ENCODE measurements at places on chromosomes 12 and 14.

- DNase-seq = peak; percentile 76
Observed at GRCh38 chr14:75566321-75566720, 12.1 kb upstream of the FLVCR2 start.

DNA sequence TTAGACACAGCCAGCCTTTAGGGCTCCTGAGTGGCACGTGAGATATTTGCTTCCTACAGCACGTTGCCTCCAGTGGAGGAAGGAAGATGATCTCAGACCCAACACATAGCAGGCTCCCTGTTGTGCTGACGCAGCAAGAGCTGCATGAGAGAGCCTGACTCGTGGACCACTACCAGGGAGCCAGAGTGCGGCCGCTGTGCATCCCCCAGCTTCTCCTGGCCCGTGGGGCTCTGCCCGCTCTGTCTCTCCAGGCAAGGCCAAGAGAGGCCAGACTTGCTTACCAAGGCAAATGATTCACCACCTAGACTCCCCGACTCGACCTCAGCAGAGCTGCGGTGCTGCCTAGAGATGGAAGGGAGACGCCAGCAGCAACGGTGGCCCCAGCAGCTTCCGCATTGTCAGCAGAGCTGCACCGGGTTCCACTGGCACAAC, 37.5 kb downstream of the MAP3K9 start:
- DNase-seq = no peak

- no peak for DNase-seq
Observed at GRCh38 chr12:28099871-28100270, 90.4 kb upstream of the CCDC91 start.

- DNase-seq = no peak
Observed at GRCh38 chr14:95495538-95496025, 20.9 kb downstream of the SYNE3 start.

- no peak for DNase-seq
Observed at GRCh38 chr12:94983321-94983720, 20.2 kb downstream of the NDUFA12 start.

- DNase-seq = peak; percentile 58
Observed at GRCh38 chr14:91417120-91417982, at the start of gene CCDC88C. TSS of gene CCDC88C (minus strand) at chr14:91417820. CDS start at chr14:91417690, 130 bp downstream.

DNA sequence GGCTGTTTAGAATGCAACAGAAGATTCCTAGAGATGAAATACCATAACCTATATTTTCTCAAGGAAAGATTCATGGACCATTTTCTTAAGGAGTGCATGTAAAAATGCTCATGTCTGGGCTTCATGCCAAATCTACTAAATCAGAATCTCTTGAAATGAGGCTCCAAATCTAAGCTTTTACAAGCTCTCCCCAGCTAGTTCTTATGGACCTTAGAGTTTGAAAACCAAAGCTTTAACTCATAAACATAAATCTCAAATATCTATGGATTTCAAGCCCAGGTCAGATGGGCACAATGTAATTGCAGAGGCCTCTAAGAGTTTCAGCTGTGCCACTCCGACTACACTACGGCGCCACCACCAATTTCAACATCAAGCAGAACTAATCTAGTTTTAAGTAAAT, 117.3 kb upstream of the CAND1 start:
- no peak for DNase-seq

DNA sequence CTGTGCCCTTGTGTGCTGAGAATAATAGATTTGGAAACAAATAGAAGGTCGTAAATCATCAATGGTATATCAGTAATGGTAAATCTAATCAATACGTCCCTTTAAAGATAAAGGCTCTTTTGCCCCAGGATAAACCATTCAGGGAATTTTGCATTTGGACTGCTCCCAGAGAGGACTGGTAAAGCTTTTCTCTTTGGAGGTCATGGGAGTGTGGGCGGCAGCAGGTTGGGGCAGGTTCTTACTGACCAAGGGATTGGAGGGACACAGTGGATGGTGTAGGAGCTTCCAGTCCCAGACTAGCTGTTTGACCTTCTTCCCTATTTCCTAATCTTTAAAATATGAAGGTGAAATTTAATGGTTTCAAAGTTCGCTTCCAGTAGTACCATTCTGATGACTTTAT, 87.8 kb upstream of the NTF3 start:
- DNase-seq = no peak

- no peak for DNase-seq
Observed at GRCh38 chr12:116478243-116478773, 80.9 kb upstream of the MAP1LC3B2 start.

DNA sequence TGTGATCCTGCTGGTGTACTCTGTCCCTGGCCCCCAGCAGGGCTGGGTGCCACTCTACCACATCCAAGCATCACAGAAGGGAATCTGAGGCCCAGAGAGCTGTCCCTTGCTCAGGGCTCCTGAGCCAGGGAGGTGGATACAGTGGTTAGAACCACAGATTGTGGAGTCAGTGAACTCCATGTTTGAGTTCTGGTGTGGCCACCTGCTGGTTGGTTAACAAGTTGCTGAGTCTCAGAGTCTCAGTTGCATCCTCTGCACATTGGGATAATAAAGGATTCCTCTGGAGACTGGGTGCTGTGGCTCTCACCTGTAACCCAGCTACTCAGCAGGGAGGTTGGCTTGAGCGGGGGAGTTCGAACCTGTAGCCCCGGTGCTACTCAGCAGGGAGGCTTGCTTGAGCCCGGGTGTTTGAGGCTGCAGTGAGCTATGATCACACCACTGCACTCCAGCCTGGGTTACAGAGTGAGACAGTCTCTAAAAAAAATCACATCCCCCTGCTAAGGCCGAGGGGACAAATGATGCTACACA, 39.4 kb downstream of the MVK start:
- no peak for DNase-seq

GRCh38 chr12:121513464-121514183, 67.2 kb downstream of the KDM2B start:
- no peak for DNase-seq

GRCh38 chr12:106039242-106039641, 99.5 kb downstream of the NUAK1 start:
- DNase-seq = no peak

- no peak for DNase-seq
Observed at GRCh38 chr14:55109836-55110235, 19.2 kb upstream of the LGALS3 start.

- no peak for DNase-seq
Observed at GRCh38 chr12:110248096-110248447, 33.0 kb upstream of the ATP2A2 start.

DNA sequence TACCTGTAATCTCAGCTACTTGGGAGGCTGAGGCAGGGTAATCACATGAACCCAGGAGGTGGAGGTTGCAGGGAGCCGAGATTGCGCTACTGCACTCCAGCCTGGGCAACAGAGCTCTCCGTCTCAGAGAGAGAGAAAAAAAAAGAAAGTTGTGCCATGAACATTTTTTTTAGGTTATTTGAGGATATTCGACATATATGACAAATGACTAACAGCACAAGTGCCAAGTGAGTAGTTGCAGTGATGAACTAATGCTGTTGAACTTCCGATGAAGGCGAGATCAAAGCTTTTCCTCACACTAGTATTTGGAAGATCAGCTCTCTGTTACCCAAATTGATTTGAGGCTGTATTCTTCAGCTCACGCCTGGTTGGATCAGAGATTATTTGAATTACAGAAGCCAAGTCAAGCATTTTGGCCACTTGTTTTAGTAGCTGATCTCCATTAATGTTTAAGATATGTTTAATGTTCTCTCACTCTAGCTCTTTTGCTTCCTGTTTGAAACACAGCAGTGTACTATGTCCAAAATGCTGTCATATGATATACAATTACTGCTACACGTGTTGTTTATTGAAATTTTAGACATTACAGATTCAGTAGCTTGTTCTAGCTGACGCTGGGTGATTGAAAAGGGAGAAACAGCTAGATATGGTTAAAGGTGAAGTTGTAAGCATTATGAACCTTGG, 43.4 kb downstream of the WDR20 start:
- DNase-seq = no peak

DNA sequence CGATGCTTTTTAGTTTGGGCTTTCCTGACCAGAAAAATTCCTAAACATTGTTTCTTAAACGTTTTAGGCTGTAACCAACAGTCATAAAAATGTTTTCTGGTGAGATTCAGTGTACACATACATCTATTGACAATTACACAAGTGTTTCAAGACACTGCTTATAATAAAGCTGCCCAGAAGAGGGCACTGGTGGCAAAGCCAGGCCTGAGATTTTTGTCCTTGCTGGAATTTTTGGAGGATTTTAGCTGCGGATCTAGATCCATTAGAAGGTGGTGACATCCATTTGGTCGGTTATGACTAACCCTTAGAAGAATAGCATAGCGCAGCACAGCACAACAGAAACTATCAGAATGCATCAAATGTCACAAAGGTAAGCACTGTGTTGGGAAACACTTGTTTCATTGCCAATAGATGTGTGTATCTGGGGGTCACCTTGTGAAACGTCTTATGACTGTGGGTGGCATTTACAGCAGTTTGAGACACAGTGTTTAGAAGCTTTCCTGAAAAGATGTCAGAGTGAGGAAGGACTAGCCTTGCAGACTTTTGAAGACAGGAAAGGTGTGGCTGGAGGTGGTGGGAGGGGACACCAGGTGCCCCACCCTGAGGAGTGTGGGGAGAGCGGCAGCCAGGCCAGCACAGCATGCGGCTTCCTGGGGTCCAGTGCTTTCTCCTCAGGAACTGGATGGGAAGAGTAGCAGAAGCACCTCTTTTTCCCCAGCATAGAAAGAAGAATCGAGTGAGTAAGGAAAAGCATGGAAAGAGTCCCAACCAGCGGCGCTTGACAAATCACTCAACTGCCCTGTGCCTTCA, 54.7 kb upstream of the FKBP4 start:
- DNase-seq = no peak

DNA sequence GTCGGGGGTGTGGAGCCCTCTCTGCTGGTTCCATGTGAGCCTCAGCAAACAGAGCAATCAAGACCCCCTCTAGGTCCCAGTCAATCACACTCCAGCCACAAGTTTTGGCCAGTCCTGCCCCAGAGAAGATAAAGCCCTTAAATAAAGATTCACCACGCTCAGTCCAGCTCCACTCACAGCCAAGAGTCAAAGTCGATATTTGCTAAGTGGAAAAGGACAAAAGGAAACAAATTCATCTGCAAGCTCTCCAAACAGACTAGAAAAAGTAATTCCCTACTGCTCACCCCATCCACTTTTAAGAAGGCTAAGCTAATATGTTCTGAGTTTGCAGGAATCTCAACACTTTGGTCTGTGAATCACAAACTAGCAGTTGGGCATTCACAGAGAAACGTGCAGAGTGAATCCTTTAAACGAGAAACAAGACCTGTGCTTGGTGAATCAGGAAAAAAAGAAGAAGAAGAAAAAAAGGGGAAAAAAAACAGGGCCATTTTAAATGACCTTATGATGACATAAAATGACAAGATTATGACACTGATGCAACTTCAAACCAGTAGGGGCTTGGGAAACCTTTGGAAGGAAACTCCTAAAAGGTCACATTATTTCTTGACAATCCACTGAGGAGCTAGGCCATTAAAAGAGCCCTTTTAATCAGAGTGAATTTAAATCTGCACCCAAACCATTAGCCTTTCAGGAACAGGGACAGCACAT, 41.8 kb upstream of the FOXN3 start:
- no peak for DNase-seq

- no peak for DNase-seq
Observed at GRCh38 chr12:93115646-93116045, 186.6 kb upstream of the EEA1 start.

GRCh38 chr12:58621126-58621525, 299.2 kb downstream of the LRIG3 start:
- DNase-seq = no peak

DNA sequence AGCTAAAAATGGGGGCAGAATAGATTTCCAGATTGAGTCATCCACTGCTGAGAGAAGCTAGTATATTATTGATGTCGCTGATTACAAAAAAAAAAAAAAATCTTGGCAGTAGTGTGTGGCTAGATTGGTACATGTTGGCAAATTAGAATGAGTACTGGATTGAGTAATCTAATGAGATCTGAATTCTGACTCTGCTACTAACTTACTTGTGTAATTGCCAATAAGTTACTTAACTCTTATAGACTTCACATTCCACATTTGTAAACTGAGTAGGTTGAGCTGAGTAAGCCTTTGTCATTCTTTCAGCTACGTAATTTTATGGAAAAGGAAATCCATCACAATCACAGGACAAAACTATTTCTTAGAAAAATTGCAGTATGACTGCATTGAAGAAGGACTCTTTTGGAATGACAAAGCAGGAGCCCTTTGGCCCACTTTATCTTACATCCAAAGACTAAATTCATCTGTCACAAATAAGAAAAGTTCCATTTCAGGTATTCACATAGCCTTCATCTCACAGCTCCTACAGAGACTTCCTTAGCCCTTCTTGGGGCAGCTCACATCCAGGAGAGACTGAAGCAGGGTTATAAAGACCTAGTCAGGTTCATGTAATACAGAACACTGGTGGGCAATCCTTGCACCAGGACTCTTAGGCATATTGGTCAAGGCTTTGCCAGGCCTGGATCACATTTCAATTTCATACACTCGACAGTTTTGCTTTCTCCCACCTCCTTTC, 197.3 kb upstream of the CPNE8 start:
- no peak for DNase-seq

GRCh38 chr12:32734952-32735351, 20.7 kb downstream of the YARS2 start:
- DNase-seq = no peak

GRCh38 chr14:97785495-97785894, 988.3 kb downstream of the VRK1 start:
- DNase-seq = no peak

DNA sequence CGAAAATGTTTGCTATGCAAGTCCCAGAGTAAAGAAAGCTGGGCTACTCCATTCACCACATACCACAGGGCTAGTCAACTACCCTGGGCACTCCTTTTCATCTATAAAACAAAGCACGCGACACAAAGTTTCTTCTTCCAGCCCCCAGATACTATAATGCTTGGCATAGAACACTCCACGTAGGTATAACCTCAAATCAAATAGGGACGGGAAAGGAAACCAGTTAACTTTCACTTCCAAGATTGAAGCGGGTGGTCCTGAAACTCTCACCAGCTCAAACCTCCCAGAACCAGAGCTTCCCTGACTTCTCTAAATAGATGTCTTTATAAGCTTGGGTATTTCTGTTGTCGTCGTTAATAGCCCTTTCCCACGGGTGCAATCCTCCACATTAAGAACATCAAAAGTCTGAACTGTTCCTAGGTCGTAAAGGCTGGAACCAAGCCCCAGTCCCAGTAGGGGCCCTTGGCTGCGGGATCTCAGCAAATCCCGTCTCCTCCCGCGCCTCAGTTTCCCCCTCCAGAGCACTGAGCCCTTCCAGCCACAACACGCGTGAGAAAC, 647 bp downstream of the LGMN start:
- no peak for DNase-seq

DNA sequence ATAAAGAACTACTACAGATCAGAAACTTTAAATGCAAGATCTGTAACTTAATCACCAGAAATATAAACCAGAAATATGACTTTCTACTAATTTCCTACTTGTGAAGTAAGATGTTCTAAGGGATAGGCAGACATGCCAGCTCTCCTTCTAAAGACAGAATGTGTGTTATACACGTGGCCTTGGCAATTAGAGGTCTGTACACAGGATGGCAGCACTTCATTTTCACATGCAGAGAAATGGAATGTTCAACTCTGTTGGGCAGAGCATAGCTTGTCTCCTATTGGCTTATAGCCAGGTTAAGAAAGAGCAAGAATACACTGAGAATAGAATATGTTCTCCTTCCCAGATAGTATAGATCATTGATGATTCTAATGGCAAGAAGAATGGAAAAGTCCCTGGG, 403.8 kb downstream of the DAD1 start:
- DNase-seq = no peak

Measured in stimulated activated CD4-positive, alpha-beta T cell treated with anti-CD3 and anti-CD28 coated beads, Interleukin-12 subunit alpha, Interleukin-12 subunit beta, amount 100 ng/mL, for 24 hours (primary cell).